A549 (cell line): ENCODE measurements at places on chromosomes 4 and X.
A peak's percentile ranks its signal among the peaks of the same experiment; 100 is the strongest.

GRCh38 chr4:104693601-104694201 lies 199.0 kb upstream of the CXXC4 start:
- peak; percentile 23 for DNase-seq

- DNase-seq: no peak
Measured at GRCh38 chr4:11312389-11312788, 116.3 kb downstream of the HS3ST1 start.

GRCh38 chrX:78314561-78314960 lies 12.8 kb downstream of the CYSLTR1 start:
- no peak for DNase-seq

- no peak for DNase-seq
Measured at GRCh38 chr4:83112231-83112630, 2.3 kb downstream of the PLAC8 start.

GRCh38 chrX:130024127-130024526 lies 41.7 kb downstream of the BCORL1 start:
- peak; percentile 40 for DNase-seq

DNA sequence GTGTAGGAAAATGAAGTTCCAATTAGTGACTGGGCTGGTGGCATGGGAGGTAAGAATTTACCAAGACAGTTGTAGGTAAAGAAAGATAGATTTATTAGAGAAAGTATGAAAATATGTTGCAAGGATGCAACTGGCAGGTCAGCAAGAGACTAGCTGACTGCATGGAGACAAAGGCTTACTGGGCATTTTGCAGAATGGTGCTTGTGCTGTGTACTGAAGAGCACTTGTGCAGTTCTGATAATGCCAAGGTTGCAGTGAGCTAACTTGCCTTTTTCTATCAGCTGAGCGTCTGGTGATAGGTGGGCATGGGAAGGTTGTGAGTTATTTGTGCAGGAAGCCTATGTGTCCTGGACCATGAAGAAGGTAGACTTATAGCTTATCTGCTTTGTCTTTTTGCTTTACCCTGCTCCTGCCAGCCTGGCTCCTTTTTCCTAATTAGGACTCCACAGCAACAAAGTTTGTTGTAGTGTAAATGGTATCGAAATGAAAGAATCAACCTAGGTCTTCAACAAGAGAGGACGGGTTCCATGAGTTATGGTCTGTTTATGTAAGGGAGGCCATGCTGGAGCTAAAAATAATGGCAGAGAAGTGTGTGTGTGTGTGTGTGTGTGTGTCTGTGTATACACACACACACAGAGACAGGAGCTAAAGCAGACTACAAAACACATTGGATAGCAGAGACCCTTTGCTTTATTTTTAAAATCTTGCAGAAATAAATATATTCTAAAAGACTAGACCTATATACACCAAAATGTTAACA lies 15.0 kb downstream of the BST1 start:
- DNase-seq: no peak

DNA sequence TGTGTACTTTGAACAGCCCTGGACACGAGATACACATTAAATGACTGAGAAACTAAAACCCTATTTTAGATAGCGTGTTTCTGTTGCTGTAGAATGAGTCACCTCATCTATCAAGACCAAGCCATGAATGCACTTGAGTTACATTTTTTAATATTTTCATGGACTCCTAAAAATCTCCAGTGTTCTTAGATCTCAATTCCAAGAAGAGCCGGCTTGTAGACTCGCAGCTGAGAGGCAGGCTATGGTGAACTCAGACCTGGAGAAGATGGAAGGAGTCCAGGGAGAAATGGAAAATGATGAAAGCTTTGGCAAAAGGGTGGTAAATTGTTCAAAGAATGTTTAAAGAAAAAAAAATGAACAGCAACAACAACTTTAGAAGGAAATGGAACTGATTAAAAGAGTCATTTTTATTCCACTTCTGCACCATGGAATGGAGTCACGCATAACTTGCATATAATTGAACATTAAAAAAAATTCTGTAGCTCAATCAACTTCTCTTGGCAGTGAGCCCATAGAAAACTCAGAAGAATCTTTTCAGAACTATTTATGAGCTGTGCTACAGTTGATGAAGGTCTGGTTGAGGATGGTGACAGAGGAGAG lies 129.8 kb downstream of the MXRA5 start:
- no peak for DNase-seq

- no peak for DNase-seq
Measured at GRCh38 chrX:136203951-136204350, 47.2 kb downstream of the MAP7D3 start.

DNA sequence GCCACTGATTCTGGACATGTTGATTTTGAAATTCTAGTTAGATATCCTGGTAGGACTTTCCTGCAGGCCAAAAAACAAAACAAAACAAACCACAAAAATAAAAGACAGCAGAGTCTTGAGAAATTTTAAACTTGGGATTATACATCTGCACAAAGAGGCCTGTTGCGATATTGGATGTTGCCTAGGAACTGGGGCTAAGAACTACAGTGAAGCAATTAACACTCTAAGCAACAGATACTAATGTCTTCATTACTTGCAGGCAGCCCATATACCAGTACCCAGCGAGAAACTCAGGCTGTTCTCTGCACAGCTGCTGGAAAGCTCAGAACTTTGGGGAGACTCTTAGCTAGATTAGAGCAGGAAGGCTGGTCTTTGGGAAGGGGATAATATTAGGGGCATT lies 69.1 kb upstream of the SCOC start:
- no peak for DNase-seq

GRCh38 chrX:31178769-31179125 lies 106.9 kb upstream of the FTHL17 start:
- no peak for DNase-seq

GRCh38 chr4:139476363-139476762 lies 22.4 kb downstream of the RAB33B start:
- no peak for DNase-seq

DNA sequence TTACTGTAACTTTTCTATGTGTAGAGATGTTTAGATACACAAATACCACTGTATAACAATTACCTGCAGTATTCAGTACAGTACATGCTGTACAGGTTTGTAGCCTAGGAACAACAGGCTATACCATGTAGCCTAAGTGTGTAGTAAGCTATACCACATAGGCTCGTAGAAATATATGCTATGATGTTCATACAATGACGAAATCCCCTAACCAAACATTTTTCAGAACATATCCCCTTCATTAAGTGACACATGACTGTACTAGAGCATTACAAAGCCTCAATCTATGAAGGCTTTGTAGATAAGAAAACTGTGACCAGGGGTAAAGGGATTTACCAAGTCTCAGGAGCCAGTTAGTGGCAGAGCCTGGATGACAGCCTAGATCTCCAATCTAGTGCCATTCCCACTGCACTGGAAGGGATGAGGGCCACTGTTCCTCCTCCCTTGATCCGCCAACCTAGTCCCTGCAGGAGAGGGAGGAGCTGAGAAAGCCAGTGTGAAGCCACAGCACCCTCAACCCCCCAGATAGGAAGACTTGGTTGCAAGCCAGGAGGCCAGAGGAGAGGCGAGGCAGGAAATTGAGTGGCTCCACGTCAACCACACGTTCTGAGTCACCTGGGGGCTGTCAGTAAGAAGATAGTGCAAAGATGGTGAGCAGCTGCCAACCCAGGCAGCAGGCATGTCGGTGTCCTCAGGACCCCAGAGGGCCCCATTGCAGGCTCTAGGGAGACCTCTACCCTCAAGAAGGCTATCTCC lies 227.7 kb downstream of the BCOR start:
- DNase-seq: peak; percentile 35

GRCh38 chr4:25540734-25541133 lies 114.9 kb upstream of the SLC34A2 start:
- no peak for DNase-seq
